ENCODE measurements at places on chromosomes 6 and 20.

DNA sequence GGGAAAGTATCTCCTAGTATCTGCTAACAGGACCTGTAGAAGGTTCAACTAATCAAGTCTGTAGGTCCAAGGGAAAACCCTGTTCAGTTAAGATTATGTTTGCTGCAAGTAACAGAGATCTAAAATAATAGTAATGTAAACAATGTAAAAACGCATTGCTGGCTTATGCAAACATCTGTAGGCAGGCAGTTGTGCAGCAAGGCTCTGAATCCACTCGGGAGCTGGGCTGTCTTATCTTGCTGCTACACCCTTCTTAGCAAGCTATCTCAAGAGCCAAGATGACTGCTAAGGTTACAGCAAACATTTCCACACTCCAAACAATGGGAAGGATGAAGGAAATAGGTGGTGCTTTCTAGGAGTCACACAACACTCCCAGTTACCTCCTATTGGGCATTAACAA, 397.3 kb upstream of the NRSN1 start:
- no peak for DNase-seq

DNA sequence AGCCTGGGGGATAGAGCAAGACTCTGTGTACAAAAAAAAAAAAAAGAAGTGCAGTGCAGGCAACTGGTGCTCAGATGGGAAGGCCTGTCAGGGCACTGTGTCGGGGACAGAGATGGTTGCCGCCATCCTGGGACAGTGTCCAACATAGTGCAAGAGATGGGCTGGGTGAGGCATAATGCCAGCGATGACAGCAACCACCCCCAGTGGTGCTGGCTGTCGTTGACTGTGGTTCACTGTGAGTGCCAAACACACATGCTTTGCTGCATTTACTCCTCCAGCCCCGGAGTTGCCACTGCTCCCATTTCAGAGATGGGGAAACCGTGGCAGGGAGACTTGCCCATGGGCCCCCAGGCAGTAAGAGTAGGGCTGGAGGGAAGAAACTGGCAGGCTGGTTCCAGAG, 5.2 kb upstream of the C20orf203 start:
- DNase-seq: no peak

DNA sequence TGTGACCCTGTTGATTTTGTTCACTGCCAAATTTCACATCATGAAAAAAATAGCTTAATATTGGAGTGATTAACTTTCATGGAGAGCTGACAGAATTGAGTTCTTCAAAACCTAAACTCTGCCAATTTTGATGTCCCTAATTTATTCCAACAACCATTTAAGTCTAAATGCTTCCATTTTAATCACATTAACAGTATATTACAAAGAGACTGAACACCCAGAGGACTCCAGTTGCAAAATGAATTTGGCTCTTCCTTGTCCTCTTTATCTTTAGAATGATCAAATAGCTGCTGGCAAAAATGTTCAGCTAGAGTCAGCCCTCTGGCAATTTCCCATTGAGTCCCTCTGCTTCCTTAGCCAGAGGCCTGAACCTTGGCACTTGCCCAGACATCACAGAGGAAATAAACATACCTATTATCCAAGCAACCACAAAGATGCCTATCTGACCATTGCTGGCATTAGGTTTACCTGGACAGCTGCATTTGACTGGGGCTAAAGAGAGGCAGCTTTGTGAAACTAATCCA, 299.0 kb upstream of the STXBP5 start:
- no peak for DNase-seq

DNA sequence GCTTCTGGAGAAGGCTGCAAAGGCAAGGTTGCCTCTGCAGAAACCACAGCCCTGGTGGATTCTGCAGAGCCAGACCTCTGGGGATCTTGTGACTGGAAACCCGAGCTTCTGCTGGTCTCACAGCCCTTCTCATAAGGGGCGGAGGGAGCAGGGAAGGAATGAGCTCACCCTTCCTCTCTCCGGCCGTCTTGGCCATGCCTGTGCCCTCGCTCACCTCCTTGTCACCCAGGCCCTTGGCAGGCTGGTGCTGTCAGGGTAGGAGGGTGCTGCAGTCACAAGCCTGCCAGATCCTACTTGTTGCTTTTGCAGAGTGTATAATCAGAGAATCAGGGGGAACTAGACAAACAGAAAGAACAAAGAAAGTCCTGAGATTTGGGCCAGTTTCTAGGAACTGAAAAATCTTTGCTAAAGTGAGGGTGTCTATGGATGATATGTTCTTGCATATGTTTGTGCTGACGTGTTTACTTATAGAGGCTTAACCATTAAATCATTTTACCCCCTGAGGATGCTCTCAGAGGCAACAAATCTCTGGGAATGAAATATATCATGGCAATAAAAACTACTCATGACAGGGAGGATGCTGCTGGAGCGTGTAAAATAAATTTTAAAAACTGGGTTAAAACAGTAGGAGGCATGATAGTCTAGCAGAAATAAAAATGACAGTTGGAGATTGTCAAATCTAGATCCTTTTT, 244.9 kb upstream of the SOX4 start:
- no peak for DNase-seq

- no peak for DNase-seq
Measured at GRCh38 chr20:42968746-42969145, 221.0 kb downstream of the PTPRT start.

DNA sequence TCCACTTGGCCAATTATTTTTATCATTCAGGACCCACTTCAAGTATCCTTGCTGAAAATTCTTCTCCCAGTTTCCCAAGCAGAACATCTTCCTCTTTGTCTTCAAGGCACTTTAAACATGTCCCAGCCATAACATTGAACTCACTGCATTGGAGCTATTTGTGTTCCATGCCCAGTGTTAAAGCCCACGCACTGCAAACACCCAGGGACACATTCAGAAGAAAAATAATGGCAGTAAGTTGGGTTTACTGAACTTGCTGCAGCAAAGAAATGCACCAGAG, 1.6 kb upstream of the APMAP start:
- DNase-seq: no peak

DNA sequence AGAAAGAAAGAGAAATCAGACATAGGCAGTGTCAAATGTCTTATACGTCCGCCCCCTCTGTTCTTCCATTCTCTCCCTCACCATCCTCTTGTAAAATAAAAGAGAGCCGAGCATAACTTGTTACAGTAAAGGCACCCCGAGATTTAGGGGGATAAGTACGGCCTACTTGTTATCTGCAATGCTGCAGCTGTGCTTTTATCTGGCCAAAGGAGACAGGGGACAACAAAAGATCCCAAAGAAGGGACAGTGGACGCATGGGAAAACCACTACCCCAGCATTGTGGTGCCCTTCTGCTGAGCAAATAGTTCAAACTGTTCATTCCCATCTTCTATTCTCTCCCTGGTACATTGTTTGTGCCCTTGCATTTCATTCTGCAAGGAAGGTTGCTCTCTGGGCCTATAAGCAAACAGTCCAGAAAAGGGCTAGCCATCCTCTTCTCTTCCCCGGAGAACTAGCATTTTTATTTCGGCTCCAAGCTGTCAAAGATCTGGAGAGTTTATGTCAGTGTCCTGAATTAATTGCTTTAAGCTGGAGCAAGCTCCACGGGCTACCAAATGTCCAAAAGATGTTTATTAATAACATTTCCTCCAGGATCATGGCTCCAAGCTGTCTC, 22.3 kb downstream of the FOXA2 start:
- DNase-seq: no peak

- DNase-seq: no peak
Measured at GRCh38 chr6:130113201-130113710, 94.9 kb downstream of the L3MBTL3 start.

DNA sequence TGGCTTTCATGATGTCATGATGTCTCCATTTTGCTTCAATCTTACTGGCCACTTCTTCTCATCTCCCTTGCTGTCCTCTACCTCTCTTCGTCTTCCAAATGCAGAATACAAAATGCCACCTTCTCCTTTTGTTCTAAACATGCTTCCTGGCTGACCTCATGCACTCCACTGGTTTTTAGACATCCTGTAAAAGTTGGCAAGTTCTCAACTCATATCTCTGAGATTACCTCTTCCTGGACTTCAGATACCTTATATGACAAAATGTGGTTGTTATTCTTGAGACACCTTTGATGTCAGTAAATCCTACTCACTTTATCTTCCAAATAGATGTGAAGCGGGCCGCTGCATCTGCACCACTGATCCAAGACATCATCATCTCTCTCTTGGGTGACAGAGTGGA, 212.7 kb upstream of the FOXA2 start:
- DNase-seq: no peak

DNA sequence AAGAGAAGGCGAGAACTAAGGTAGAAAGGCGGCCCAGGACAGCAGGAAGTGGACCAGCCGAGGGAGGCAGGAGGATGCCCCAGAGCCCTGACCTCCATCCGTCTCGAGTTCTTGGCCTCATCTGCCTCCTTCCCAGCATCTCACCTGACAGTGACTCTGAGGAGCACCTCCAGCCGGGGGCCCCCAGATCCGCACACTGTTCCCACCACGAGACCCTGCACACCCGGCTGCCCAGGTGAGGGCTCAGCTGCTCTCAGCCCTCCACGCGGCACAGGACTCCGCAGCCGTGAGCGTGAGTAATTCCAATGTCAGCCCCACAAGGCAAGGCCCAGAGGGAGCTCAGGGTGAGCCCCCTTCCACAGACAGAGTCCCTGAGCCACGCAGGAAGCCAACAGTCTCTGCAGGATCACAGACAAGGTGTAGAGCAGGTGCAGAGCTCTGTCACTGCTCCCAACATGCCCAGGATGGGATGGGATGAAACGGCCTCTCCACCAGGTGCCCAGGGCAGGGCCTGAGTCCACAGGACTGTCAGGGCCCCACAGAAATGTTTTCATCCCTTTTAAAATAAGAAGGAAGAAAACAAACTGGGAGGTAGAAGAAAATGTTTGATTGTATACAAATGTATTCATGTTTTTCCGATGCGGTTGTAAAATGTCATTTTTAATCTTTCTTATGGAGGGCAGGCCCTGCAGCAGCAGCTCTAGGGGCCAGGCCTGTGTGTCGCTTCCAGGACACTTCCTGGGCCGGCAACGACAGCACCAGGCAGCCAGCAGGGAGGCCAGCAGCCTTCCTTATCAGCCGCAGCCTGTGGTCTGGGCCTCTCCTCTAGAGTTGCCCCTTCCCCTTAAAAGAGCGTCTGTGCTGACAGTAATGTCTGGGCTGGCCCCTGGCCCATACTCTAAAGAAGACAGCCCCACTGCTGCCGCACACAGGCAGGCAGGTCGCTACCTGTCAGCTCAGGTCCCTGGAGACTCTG, 66.9 kb downstream of the DLL1 start:
- DNase-seq: no peak

DNA sequence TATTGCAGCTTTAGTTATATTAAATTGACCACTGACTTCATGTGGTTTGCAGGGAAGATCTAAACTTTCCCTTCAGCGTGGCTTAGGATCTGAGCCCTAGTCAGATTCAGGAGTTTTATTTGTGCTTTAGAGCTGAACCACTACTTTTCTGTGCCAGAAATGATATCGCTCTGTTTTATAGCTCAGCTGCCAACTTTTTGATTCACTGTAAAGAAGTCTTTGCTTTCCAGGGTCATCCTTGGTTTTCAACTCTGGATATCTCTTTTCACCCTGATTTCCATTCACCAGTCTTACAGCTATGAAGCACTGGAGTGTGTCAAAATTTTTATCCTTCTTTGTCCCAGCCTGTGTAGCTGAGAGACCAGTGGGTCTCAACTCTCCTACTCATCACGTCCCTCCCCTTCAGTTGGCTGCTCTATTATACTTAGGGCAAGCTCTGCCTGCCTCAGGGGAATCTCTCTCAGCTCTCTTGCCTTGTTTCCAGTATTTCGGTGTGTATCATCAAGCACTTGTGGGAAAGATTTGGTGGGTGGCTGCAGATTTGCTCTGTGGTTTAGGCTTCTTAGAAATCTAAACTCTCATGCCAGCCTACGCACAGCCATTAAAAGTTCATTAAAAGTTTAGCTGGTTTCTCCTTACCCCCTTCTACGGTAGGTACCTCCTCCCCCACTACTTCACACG, 425.5 kb downstream of the TENT5A start:
- DNase-seq: no peak

DNA sequence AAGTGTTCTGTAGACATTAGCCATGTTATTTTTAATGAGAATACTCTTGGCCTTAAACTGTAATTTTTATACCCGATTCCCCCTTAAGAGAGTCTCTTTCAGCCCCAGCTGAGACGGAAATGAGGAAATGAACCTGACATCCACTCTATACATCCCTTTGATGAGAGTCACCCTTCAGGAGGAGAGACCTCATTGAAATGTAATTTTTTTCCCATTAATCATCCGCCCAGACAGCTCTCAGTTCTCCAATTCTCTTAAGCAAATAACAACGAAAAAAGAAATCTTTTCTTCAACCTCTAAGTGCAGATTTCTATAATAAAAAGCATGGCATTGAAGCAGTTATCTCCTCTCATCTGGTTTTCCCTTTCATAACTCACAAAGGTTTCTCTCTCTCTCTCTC, 243.8 kb upstream of the PMEPA1 start:
- DNase-seq: no peak

DNA sequence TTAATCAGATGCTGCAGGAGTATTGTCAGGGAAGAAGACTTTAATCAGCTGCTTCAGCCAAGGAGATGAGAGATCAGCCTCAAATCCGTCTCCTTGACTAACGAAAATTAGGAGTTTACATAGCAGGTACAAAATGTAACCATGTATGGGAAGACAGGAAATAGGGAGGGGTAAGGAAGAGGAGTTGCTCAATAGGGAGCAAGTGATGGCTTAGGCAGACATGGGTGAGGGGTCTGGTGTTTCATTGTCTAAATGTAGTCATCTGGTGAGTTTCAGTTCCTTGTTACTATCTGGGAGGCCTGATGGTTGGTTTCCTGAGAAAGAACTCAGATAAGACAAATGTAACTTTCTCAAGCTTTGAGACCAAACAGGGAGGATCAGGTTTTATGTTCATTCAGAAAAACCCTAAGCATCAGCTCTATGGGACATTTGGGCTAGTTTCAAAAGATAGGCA, 217.3 kb upstream of the SULF2 start:
- no peak for DNase-seq

DNA sequence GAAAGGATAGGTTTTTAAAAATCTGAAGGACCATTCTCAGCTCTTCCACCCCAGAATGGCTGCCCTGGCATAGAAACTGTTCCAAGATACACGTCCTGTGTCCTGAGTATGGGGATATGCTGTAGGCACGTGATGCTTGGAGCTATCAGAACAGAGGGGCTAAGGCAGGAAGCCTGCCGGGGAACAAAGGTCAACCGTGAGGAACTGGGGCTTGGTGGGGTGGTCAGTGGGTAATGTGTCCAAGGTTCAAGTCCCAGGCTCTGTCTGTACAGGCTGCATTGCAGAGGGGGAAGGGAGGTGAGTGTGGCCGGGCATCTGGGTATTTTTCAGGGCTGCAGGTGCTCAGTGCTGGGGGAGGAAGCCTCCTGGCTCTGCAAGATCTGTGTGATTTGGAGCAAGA, 479.6 kb upstream of the CHD6 start:
- DNase-seq: no peak

DNA sequence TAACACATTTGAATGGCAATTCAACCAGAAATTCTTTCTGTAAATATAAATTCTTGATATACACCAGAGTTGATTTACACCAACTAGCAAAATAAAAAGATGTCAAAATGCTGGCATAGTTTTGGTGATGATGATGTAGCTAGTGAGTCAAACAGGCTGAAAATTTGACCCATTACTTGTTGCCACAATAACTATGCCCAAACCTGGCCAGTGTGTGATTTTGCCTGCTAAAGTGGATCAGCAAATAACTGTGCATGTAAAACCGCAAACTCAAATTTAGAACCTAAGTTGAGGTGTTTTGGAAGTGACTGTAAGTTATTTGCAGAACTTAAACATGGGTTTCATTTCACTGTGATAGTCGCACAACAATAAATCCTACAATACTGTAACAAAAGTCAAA, 125.9 kb downstream of the KIF6 start:
- DNase-seq: no peak

All from activated CD4-positive, CD25-positive, alpha-beta regulatory T cell (primary cell).